ENCODE measurements at places on chromosomes 2 and 18.

- no peak for DNase-seq
Measured at GRCh38 chr2:152049541-152049940, 49.3 kb downstream of the CACNB4 start.

DNA sequence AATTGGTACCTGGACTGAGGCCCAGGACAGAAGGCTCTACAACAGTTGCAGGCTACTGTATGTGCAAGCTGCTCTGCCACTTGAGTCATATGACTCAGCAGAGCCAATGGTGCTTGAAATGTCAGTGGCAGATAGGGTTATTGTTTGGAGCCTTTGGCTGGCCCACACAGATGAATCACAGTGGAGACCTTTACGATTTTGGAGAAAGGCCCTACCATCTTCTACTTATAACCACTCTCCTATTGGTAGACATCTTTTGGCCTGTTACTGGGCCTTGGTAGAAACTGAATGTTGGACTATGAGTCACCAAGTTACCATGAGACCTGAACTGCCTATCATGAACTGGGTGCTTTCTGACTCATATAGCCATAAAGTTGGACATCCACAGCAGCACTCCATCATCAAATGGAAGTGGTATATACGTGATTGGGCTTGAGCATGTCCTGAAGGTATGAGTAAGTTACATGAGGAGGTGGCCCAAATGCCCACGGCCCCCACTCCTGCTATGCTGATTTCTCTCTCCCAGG lies 88.9 kb upstream of the NRXN1 start:
- DNase-seq, result no peak

DNA sequence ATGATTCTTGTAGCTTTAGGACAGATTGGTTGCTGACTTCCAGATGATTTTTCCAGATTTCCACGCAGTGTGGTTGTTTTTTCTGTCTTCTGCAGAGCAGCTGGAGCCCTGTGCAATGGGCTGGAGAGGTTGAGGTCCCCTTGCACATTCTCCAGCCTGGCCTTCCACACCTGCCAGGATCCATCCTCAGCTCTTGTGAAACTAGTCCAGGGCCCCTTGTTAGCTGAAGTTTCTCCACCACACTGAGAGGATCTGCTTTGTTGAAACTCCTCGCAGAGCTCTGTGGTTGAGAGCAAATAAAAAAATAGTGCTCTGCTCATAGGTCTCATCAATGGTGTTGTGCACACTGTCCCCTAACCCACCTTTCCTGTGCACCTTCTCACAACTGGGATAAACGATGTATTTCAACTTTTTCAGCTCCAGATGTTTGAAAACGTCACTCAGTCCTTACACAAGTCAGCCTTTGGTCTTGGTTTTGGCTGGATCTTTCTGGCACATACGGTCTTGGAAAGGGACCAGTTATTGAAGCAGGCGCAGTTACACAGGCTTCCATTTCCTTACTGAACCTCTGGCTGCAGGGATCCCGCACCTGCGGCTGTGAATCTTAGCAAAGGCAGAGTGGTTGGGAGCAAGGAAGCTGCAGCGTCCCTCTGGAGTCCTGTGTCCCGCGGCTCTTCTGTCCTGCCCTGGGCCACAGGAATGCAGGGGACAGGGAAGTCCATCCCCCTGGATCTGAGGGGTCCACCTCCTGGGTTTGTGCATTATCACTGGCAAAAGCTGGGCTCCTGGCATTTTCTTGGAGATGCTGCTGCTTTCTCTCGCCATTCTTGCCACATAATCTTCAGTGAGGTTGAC lies 272.0 kb upstream of the DSEL start:
- no peak for DNase-seq

GRCh38 chr18:68041327-68041726 lies 524.8 kb upstream of the DSEL start:
- no peak for DNase-seq

GRCh38 chr18:41769265-41769664 lies 185.8 kb upstream of the PIK3C3 start:
- no peak for DNase-seq

DNA sequence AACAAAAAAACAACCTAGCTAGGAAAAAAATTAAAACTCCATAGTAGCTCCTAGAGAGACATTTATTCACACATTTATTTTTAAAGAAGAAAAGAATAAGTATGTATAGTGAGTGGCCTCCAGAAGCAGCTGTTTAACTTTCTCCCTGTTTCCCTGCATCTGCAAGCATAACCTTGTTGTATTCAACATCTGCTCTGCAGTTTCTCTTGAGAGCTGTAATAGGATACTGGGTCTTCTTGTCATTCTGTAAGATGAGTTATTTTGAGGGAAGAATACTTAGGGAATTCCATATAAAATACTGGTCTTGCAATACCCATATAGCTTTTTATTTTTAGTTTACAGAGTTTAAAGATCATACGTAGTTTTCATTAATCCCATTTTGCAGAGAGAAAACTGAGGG lies 246.6 kb downstream of the LRRTM1 start:
- DNase-seq, result no peak

- DNase-seq, result no peak
Measured at GRCh38 chr2:98886066-98886554, 49.9 kb downstream of the CRACDL start.

DNA sequence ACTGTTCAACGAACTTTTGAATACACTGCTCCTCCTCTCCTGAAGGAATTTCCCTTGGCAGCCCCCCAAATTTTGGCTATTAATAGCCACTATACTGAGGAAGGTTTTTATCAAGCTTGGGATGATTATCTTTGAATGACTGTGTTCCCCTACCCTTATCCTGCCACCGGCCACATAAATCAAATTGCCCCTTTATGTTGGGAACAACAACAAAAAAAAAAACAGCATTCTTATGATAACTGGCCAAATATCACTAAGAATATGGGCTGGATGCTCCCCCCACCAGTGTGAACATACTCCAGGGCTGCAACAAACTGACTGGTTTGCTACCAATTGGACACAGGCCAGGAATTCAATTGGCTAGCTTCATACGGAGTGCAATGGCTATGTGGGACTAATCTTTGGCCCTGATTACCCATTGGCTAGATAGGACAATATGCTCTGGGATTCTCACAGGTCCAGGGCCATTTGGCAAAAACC lies 20.6 kb downstream of the DUSP11 start:
- DNase-seq, result no peak

DNA sequence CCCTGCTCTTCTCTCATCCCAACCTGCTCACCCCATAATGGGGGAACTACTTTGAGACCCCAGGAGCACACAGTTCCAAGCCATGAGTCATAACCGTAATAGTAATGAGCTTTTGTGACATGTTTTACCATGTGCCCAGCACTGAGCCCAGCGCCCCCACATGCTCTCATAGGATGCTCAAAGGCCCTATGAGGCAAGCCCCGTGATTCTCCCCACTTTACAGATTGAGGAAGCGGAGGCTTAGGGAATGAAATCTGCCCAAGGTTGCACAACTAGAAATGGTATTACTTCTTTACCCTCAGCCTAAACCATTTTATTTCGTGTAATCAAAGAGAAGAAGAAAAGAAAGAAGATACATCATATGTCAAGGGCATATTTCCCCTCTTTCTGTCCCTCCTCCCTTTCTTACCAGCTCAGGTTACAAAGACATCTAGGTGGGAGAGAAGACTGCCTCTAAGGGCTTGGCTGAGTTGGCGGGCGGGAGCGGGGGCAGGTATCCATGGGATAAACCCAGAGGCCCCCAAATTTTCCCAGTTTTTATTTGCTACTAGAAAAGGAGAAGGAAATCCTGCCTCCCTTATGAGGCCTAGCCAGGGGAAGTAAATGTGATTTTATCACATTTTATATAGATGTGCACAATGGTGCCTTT lies 24.2 kb downstream of the BCL11A start:
- DNase-seq, result no peak

DNA sequence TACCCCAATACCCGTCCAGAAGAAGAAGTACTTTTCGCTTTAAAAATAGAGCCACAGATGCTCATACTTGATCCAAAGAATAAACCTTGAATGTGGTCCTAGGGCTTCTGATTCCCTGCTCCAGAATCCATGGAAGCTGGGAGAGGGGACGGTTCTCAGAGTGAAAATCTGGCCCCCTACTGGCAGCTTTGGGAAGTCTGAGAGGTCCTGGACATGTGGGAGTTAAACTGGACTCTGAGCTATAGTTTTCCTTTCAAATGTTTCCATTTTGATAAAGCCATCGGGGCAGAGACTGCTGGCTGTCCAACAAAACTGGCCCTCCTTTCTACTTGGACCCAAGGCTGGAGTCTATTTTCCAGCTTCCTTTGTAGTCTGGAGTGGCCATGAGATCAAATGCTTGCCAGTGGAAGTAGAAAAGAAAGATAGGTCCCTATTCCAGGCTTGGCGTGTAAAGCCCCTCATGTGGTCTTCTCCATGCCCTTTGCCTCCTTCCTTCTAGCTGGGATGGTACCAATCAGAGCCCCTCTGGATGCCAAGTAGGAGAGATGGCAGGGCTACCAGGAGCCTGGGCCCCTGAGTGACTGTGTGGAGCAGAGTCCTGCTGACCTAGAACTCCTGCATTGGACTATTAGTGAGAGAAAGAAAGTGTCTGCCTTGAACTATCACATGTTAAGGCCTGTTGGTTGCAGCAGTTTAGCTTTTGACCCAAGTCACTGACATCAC lies 37.7 kb upstream of the TBC1D8 start:
- peak; percentile 78 for DNase-seq

GRCh38 chr18:78178812-78179211 lies 800.8 kb upstream of the SALL3 start:
- DNase-seq, result no peak

- DNase-seq, result no peak
Measured at GRCh38 chr18:46222710-46223360, 118.7 kb downstream of the HAUS1 start.

DNA sequence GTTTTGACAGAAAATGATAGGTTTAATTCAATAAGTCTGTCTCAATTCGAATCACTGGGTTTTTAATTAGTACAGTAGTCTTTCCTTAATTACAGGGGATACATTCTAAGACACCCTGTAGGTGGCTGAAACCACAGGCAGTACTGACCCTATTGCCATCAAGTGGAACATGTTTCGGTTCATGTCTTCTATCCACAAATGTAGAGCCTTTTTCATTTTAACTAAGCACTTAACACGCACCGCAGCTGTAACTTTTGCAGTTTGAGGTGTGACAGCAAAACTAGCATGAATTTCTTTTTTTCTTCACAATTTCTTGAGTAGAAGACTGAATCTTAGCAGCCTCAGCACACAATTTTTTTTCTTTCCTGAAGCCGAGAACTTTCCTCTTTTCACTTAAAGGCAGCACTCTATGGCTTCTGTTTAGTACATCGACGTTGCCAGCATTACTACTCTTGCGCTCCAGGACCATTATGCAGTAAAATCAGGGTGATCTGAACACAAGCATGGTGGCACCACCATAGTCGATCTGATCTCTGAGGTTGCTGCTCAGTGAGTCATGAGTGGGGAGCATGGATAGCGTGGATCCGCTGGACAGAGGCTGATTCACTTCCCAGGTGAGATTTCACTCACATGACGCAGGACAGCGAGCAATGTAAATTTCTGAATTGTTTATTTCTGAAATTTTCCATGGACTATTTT lies 805.1 kb downstream of the RNF144A start:
- DNase-seq, result no peak

GRCh38 chr2:128433911-128434550 lies 115.4 kb upstream of the HS6ST1 start:
- no peak for DNase-seq

DNA sequence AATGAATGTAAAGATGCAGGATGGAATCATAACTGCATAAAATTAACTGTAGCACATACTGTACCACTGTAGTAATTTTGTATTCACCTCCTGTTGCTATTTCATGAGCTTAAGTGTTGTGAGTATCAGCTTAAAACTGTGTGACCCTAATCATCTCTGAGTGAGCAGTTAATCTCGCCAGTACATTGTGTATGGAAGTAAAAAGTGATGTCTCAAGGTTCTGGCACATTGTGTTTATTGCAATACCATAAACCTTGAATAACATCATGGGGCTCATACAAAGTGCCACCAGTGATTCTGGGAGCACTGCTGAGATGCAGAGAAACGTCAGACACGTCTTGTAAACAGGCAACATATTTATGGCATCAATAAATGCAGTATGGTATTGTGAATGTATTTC lies 124.5 kb downstream of the PMAIP1 start:
- DNase-seq, result no peak

DNA sequence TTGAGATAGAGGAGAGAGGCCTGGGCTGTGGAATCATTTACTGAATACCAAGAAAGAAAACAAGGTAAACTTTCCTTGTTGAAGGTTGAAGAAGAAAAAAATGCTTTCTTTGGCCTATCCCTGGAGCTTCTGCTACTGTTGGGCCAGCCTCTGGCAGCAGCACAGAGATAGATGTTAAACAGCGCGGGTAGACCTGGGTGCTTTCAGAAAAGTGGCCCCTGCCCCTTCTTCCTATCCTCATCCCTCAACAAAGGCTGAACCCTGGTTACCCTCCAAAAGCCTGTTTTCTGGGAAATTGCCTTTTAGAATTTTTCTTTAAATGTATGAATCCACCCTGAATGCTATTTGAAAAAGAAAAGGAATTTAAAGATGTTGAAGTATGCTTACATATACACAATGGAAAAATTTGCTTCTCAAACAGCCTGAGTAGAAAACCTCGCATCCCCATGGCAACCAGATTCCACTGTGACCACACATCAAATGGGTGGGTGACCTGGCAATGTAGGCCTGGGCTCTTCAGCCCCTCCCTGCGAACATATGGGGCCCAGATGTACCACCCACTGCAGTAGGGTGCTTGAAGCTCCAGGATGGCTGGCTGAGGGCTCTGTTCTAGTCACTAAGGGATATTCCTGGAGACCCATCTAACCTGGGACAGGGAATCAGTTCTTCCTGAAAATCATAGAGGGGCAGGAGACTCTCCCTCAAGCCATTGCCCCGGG lies 23.4 kb upstream of the CHRNA1 start:
- DNase-seq, result peak; percentile 43

- peak; percentile 71 for DNase-seq
Measured at GRCh38 chr18:28175150-28175929, 1.6 kb downstream of the CDH2 start.

- no peak for DNase-seq
Measured at GRCh38 chr18:26746826-26747475, 118.6 kb downstream of the AQP4 start.

GRCh38 chr2:86821842-86822241 lies 31.1 kb upstream of the CD8A start:
- DNase-seq, result no peak

DNA sequence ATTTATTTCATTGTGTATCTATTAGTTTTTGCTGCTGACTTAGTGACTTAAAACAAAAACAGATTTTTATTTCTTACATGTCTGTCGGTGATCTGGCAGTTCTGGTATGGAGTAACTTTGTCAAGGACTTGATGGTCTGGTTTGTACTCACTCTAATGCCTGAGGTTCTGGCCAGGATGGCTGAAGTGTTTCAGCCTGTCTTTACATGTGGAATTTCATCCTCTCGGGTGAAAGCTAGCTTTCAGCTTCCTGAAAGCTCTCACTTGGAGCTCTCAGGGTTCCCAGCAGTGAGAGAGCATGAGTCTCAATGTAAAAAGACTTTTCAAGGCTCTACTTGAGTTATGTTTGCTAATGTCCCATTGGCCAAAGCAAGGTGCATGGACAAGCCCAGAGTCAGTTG lies 216.4 kb downstream of the NR4A2 start:
- DNase-seq, result no peak

DNA sequence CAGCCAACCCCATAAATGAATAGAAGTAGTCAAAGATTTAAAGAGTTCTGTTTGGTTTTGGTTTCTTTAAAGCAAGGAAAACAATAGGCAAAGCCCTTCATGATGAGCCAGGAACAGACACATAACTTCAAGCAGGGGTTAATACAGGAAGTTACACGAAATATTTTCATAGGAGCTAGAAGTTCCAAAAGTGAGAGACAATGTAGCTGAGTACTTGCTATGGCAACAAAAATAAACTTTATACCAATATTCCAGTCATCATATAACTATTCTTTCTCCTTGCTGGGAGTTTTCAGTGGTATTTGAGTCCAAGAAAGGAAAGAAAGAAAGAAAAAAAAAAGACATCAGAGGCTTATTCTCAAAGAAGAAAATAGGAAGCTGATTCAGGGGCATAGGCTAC lies 56.2 kb downstream of the COBLL1 start:
- DNase-seq, result no peak

All from glutamatergic neuron (in vitro differentiated cells).